GM12892 (cell line): ENCODE measurements at places on chromosomes 6 and 20.
A peak's percentile ranks its signal among the peaks of the same experiment; 100 is the strongest.

- DNase-seq = no peak
Measured at GRCh38 chr20:48686238-48687116, 141.3 kb downstream of the PREX1 start.

GRCh38 chr6:149470948-149471347 lies 13.9 kb downstream of the ZC3H12D start:
- no peak for DNase-seq

DNA sequence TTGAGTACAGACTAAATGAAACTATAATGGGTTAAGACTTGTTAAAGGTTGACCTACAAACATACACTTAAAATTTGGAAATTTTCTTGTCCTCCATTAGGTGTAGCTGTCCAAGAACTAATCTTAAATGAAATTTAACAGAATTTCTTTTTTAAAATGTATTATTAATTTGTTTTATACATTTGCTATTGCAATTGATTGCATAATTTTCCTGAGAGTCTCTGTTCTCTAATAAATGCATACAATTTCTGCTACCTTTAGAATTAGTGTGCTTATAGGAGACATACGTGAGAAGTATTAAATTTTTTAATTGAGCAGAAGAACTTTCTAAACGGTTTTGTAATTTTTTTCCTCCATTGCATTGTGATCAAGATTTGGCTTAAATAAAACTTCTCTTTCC lies 1.5 kb downstream of the FAM135A start:
- DNase-seq = no peak

DNA sequence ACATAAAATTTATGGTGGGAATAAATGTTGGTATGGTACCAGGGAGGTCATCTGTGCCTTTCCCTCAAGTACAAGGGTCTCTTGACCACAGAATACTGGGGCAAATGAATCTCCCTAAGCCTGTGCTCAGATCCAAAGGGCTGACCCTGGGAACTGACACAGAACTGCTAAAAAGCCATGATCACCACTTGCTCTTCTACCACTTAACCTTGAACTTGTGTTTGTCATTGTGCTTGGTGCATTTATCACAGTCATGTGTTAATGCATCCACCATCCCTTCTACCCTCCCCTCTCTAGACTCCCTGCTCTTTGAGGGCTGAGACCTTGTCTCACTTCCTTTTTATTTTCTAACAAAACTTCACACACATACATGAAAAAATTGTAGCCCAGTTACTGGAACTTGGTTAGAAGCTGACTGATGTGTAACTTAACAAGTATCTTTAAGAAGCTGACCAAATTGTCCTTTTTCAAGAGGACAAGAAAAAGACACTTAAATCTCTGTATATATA lies 46.1 kb upstream of the PBOV1 start:
- no peak for DNase-seq

DNA sequence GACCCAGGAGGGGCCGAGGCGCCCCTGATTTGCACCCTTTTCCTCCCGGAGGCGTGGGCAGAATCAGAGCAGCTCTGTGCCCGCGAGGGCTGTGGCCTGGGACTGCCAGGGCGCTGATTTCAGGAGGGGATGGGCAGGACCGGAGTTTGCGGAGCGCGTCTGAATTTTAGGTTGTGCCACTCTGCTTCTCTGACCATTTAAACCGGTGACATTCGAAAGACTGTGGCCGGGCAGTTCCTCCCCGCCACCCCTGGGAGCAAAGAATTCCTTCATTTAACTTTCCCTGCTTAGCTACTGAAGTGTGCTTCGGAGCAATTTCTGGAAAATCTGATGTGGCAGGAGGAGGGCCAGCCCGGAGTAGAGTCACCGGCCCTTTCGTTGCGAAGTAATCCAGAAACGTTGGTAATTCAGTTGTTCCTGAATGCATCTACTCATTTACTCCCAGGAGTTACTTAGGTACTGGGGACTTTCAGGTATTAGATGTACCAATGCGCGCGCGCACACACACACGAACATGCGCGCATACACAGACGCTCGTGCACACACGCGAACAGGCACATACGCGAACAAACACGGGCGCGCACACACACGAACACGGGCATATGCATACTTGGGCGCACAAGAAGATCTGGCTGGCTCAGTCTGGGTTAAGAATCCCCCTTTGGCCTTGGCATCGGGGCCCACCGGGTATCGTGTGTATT lies 568 bp downstream of the CCDC170 start:
- no peak for DNase-seq

DNA sequence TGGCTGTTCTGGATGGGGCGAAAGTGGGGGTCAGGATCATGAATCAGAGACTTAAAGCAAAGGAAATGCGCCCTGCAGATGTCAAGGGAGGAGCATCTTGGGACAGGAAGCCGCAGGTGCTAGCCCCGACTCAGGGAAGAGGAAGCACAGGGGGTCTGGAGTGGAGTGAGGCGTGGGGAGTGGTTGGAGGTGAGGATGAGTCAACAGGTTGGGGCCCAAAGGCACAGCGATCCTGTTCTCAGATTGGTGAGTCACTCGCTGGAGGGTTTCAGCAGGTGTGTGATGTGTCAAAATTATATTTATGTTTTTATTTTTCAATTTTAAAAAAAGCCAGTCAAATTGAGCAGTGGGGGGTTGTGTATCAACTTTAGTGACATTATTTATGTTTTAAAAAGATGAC lies 19.0 kb downstream of the PACSIN1 start:
- no peak for DNase-seq

GRCh38 chr6:44651604-44652003 lies 264.1 kb downstream of the CDC5L start:
- DNase-seq = no peak

GRCh38 chr20:33791959-33792597 lies 19.1 kb upstream of the CHMP4B start:
- DNase-seq = peak; percentile 56

- no peak for DNase-seq
Measured at GRCh38 chr6:87742106-87742505, 40.1 kb upstream of the AKIRIN2 start.

- DNase-seq = no peak
Measured at GRCh38 chr20:11057624-11058023, 383.8 kb upstream of the JAG1 start.

- DNase-seq = no peak
Measured at GRCh38 chr6:158381214-158381613, 68.9 kb downstream of the TULP4 start.

DNA sequence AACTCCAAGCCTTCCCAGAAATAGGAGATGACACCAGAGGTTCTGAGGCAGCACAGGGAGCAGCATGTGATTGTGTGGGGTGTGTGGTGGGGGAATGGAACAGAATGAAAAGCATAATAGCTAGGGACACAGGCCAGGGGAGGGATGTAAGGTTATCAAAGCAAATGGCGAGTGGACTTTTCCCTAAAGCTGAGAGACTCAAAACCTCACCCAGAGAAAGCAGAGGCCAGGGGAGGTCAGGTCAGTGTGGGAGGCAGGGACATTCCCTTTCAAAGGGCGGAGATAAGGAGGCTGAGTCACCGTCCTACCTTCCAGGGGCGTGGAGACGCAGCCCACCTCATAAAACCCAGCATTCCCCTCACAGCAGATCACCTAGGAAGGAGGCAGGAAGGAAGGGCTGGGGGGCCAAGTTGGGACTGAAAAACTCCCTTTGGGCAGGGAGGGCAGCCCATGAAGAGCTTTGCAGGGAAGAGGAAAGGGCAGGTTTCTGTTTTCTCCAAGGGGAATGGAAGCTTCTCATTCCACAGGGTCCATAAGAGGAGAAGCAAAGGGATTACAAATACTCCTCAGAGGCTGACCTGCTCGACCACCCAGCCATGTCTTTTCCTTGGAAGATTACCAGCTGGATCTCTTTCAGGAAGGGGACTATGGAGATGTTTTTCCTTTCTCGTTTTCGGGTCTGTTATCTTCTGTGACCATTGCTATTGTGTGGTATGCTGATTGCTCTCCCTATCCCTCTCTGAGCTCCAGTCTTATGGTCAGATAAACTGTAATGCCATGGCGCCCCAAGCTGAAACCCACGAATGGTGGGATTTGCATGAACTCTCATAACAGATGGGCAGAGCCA lies 9.6 kb upstream of the LY6G5C start:
- no peak for DNase-seq

DNA sequence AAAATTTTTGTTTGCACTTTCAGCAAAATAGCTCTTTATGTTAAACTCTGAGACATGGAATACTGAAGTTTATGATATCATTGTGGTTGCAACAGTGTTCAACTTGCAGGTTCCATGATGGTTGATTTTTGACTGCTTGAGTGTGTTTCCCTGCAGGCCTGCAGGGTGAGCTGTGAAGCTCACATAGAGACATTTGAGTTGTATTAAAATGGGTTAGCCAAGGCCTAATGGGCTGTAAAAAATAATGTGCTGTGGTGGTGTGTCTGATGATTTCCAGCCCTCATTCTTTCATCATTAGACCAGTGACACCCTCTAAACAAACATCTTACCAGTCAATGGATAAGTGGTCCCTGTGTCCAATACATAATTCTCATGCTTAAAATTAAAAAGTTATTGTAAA lies 321.4 kb downstream of the FARS2 start:
- no peak for DNase-seq

DNA sequence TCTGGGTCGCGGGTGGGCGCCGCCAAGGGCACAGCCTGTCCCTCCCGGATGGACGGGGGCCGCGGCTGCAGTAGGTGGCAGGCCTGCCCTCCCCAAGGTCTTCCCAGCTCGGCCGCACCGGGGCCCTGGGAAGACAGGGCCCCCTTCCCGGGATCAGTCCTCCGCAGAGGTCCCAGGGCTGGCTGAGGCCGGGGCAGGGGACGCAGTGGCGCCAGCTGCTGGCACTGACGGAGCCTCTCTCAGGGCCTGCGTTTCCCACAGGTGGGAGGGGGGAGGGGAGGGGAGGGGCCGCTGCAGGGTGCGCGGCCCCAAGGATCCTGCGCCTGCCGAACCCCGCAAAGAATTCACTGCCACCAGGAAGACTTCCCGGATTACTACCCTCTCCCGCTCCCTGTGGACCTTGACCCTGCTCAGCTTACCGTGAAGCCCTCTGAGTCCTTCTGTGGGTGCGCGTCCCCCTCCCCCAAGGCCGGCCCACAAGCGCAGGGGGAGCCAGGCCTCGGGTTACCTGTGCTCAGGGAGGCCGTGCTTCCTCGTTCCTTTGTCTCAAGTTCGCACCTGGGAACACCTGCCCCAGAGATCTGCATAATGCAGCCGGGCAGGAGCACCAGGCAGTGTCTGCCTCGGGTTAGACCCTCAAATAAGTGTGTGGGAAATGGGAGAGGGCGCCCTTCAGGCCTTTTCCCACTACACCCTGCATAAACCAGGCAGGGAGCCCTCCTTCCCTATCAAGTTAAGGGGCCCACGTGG lies 5.1 kb downstream of the LZTS3 start:
- peak; percentile 25 for DNase-seq

DNA sequence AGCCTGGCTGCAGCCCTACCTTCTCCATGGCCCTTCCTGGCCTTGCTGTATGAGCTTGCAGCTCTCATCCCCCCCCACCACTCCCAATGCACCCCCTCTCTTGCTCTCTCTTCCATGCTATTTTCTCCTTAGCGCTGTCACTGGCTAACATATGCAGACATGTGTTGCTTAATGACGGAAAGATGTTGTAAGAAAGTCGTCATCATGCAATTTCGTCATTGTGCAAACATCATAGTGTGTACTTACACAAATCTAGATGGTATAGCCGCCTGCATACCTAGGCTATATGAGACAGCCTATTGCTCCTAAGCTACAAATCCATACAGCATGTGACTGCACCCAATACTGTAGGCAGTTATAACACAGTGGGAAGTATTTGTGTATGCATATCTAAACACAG lies 27.0 kb downstream of the ANGPT4 start:
- no peak for DNase-seq

DNA sequence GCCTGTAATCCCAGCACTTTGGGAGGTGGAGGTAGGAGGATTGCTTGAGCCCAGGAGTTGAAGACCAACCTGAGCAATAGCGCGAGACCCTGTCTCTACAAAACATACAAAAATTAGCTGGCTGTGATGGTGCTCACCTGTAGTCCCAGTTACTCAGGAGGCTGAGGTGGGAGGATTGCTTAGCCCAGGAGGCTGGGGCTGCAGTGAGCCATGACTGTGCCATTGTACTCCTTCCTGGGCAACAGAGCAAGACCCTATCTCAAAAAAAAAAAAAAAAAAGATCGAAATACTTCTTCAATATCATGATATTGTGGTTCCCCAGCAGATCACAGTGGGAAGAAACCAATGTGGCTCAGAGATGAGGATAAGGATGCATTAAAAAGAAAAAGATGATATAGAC lies 47.6 kb downstream of the SOBP start:
- no peak for DNase-seq

GRCh38 chr6:81808851-81809570 lies 56.5 kb upstream of the TENT5A start:
- no peak for DNase-seq

- no peak for DNase-seq
Measured at GRCh38 chr6:93580446-93580845, 161.1 kb upstream of the EPHA7 start.

DNA sequence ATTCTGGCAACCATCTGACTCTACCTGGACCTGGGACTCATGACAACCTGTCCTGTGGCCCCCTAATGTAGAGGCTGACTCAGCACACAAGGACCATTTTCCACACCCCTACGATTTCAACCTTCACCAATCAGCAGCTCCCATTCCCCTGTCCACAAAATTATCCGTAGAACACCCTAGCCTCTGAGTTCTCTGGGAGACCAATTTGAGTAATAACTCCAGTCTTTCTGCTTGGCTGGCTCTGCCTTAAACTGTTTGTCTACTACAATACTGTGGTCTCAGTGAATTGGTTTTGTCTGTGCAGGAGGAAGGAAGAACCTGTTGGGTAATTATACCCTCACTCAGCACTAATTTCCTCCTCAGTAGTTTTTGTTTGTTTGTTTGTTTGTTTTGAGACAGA lies 99.3 kb upstream of the MRPS10 start:
- no peak for DNase-seq

DNA sequence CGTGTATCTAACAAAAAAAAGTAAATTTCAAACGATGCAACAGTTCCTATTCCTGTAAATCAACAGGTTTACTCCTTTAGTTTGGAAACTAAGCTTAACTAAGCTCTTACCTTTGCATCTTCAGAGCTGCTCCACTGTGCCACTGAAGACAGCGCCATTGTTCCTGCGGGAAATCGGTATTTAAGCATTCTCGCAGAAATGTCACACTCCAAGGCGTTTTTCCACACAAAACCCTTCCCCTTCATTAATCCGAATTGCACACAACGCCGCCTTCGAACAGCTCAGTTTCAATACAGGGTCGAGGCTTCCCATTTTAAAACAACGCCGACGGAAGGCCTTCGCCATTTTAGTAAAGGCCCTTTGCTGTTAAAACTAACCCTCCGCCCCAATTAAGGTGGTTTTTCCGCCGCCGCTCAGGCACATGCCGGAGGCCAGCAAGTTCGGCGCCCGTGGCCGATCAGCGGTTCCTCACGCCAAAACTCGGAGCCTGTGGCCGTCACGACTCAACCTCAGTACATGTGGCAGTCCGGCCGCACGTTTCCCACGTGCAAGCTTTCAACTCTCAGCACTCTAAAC lies 35.4 kb upstream of the SYNCRIP start:
- no peak for DNase-seq

DNA sequence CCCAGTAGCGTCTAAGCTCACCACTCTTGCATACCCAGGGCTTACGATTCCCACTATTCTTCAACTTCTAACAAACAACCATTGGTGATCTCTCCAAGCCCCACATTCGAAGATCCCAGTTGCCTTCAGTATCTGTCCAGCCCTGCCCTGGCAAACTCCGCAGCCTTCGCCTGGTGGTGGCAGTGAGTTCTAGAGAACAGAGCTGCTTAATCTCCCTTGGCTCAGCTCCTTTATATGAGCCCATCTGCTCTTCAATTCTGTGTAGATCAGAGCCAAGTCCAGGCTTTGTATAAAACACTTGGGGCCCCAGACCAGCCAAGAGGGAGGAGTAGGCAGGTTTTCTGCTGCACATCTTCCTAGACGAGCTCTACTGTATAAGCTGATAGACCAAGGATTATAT lies 193.3 kb downstream of the PHACTR1 start:
- no peak for DNase-seq
